ENCODE measurements at places on chromosomes 2 and 18.

- no peak for DNase-seq
These were observed 1468.4 kb upstream of the NXPH2 start for GRCh38 chr2:140248623-140249022.

- no peak for DNase-seq
These were observed 1.7 kb upstream of the SERPINE2 start for GRCh38 chr2:224040753-224041152.

GRCh38 chr2:74499267-74499939 lies at the start of gene LBX2:
Gene LBX2, minus strand, starts transcription at chr2:74499603. Its CDS starts 66 bp downstream, at chr2:74499537.
- no peak for DNase-seq

- DNase-seq: no peak
These were observed 33.1 kb upstream of the EN1 start for GRCh38 chr2:118880501-118880900.

- no peak for DNase-seq
These were observed 79.6 kb downstream of the RAB31 start for GRCh38 chr18:9787712-9788111.

- DNase-seq: no peak
These were observed 51.5 kb upstream of the FRZB start for GRCh38 chr2:182917924-182918323.
